ENCODE measurements at places on chromosomes 6 and 20.

DNA sequence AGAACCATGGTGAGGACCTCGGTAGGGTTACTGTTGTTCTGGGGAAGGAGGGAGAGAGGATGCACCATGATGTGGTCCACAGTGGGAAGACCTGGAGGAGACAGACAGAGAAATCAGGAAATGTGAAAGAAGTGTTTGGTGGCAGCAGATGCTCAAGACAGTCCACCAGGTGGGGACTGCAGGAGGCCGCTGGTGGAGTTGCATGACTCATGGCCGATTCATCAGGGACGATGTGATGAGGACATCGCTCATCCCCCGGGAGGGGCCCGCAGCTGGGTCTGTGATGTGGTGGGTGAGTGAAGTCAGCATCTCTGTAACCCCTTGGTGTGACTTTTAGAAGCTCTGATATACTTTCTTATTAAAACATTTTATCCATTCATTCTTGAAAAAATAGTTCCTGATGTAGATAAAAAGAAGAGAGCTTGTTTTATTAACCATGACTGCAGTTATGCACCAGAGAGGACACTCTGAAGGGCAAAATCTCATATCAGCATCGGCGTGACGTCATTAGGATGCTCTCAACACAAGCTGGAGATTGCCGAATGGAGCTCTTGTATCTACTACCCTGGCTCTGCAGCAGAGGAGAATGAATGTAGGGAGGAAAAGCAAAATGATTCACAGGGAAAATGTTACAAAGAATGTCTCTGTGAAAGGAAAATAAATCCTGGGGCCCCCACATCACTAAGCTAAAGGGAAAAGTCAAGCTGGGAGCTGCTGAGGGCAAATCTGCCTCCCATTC, 71.2 kb downstream of the RAMACL start:
- peak; percentile 40 for DNase-seq

DNA sequence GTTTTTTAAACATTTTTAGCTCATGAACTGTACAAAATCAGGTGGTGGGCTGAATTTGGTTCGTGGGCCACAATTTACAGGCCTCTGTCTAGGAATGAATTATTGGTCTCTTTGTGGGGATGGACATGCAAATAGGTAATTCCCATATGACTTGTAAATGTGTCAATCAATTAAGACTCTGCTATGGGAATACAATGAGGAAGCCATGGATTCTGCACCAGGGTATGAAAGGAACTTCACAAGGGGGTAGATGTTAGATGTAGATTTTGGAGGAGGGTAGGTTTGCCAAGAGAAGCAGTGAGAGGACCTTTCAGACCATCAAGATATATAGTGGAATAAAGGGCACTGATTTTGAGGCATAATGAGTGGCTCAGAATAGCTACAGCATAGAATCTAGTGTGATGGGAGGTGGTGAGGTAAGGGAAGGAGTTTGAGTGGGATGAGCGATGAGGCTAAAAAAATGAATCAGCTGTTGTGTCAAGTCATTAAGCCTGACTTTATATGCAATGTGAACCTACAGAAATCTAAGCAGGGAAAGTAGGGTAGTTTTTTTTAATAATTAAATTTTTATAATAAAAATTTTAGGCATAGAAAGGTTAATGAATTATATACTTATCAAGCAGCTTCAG, 32.6 kb upstream of the RNF182 start:
- no peak for DNase-seq

DNA sequence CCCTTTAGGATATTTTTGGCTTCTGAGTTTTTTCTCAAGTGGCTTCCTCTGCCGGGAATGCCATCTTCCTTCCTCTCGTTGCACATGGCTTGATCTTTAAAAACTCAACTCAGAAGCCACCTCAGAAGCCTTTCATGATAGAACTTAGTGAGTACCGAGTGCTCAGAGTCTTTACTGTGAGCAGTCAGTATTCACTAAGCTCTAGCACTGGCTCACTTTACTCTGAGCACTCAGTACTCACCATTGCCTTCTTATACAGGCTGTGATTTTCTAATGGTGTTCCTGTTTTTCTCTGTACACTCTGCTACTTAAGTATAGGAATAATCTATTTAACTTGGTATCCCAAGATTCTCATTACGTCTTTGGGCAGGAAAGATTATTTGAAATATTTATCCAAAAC, 116.2 kb downstream of the PFDN4 start:
- no peak for DNase-seq

DNA sequence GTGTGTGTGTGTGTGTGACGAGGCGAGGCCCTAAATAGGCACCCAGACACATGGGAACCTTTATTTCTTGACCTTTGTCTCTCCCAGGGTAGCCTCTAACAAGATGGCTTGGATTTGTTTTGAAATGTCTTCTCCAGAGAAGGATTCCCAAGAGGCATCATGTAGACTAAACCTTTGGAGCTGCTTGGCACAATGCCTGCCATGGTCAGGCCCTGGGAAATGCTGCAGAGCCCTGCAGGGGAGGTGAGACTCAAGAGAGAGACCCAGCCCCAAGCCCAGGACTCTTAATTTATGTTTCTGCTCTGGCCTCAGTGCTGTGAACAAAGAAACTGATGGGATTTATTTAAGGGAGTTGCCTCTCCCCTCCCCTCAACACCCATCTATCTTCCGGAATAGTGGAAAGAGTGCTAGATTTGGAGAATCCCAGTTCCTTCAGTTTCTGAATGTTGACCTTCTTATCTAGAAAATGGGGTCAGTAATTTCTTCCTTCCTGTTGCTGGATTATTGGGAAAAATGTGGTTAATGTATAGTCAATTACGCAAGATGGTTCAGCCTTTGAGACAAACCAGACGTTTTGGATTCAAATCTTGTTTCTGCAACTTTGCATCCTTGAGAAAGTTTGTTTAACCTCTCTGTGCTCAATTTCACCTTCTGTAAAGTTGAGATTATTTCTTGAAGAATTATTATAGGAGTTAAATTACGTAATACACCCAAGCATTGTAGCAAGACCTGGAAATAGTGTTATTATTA, 434.8 kb downstream of the MAFB start:
- no peak for DNase-seq

GRCh38 chr6:158328952-158329351, 16.7 kb downstream of the TULP4 start:
- no peak for DNase-seq

- no peak for DNase-seq
Observed at GRCh38 chr20:44319839-44320422, 8.9 kb upstream of the FITM2 start.

GRCh38 chr6:14867802-14868201, 378.1 kb upstream of the JARID2 start:
- no peak for DNase-seq

- peak; percentile 39 for DNase-seq
Observed at GRCh38 chr6:134458857-134459657, 141.1 kb upstream of the SGK1 start.

GRCh38 chr6:13178107-13178506, 150.2 kb downstream of the TBC1D7 start:
- DNase-seq, result peak; percentile 7

GRCh38 chr6:79466207-79466834, 70.9 kb downstream of the LCA5 start:
- DNase-seq, result peak; percentile 44

DNA sequence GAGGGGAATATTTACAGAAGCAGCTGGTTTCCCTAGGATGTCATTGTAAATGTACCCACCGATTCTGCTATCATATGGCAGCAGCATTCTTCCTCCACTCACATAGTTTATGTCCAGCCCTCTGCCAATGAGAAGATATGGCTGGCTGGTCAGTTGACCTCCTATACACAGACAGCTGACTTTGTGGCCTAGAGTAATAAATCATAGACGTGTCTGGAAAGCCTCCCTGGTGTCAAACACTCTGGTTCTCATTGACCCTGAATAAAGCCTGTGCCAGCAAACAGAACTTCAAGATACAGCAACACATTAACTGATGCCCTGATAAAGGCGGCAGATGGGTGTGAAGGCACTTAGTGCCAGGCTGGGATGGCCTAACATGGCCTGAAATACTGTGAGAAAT, 52.6 kb downstream of the GPR63 start:
- DNase-seq, result no peak

DNA sequence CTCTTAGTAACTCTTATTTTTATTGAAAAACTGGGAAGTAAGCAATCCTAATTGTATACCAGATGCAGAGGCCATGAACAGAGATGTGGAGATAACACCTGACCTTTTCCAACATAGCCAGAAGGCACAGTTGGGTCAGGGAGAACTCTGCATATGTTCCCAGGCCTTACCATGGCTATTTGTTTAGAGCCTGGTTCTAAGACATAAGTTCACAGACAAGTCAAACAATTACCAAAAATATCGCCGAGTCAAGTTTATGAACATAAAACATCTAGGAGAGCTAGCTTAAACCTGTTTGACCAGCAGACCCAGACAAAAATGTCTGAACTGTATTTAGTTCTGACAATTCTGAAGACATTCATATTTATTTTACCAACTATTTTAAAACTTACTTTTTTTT, 26.7 kb upstream of the IYD start:
- DNase-seq, result no peak

- DNase-seq, result no peak
Observed at GRCh38 chr20:41701588-41702348, 83.6 kb upstream of the CHD6 start.

GRCh38 chr20:24169256-24169655, 180.7 kb upstream of the GGTLC1 start:
- DNase-seq, result no peak

DNA sequence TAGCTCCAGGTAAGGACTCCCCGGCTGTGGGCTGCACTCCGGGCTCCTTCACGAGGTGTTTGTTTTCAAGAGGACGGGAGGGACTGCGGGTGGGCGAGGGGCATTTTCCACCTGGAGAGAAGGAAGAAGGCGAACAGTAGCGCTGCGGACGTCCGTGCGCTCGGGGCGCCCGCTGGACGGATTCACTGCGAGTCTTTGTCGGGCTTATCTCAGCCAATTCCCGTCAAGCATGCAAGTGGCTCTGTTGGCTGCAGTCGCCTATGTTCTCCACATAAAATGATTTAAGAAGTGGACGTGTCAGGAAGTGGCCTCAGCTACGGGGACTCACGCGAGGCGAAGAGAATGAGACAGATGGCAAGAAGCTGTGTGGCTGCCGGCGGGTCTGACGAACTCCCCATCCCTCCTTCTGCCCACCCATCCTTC, 332 bp downstream of the GRIK2 start:
- no peak for DNase-seq

DNA sequence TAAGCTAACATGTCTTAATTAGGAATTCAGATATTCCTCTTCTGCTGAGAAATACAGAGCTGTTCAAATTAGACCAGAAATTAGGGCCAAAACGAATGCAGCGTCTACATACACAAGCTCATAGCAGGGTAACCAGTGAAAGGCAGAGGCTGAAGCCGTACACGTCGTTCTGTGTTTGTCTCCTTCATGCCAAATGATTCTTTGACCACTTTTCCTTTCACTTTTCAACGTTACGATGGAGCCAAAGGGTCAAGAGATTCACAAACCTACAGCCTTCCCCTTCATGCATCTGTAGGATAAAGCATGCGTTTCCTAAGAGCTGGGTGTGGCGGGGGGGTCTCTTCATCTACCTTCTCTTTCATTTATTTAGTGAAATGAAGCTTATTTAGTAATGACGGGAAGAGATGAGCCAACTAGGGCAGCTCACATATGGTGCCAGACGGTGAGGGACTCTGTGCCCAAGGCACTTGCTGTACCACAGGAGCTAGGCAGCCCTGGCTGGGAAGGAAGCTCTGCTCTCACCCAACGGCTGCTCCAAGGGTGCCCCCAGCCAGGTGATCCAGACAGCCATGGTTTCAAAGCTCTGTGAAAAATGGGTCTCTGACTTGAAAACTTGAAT, 178.0 kb downstream of the ATXN1 start:
- no peak for DNase-seq

- DNase-seq, result peak; percentile 98
Observed at GRCh38 chr20:37336369-37337207, 9.4 kb upstream of the SRC start.

- DNase-seq, result no peak
Observed at GRCh38 chr6:6993503-6994237, 114.1 kb upstream of the RREB1 start.

- DNase-seq, result no peak
Observed at GRCh38 chr6:148407372-148407771, 64.7 kb downstream of the SASH1 start.

DNA sequence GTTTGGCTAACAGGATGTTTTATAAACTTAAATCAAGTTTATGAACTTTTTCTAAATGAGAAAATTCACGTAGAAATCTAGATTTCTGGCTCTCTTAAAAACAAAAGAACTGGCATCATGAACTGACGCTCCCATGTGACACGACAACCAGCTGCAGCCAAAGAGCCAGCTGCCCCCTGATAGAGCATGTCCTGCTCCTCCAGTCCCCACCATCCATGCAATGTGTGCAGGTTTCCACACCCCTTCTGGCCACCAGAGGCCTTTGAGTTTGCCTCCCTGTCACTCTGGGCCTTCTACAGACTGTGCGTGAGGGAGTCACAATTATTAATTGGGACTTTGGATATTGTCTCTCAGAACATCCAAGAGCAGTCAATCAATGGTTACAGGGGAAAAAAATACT, 1.6 kb upstream of the GPLD1 start:
- no peak for DNase-seq

DNA sequence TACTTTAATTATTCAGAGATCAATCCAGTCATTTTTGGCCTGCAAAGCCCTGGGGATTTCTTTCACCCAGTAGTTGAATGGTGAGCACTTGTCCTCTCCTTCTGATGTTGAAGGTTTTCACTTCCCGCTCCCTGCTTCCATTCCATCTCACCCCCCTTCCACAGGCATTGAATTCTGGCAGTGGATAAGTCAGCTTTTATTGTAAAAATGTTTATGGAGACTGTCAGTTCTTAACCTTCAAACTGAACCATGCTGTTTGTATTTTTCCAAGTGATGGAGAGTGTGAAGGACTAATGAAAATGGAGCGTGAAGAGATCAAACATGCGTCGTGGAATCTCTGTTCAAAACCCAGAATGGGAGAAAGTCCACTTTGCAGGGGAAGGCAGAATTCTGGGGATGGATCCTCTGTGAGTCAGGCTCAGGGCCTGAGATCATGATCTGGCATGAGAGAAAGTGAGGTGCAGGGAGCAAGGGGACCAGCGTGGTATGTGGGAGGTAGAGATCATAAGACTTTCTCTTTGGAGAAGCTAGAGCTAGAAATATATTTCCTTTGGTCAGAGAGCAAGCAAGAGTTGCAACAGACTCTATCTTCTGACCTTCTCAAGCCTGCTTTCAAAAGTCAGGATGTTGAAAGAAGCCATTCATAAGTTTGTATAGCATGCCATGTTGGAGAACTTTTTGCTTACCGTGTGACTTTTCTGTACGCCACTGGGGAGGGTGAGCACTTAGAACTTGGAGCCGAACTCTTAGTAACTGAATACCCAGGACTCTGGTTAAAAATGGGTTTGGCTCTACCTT, 30.2 kb downstream of the ISM1 start:
- DNase-seq, result peak; percentile 46

Data from suppressor macrophage treated with lipopolysaccharide for 4 hours (primary cell).